Suprapubic skin (tissue), 4 donors: ENCODE measurements at places on chromosomes 1 and 21. TPM values are rescaled to one million over a fixed set of nuclear protein-coding genes. Genes with fewer than 3 reads are reported as not detected.
A peak's percentile ranks its signal among the peaks of the same experiment; 100 is the strongest.

The NEXN gene
- 3.1 TPM for total RNA-seq

The PRRX1 gene
- total RNA-seq, result 30.2 TPM

The TMCO1 gene
- total RNA-seq, result 31.4 TPM

The RNU1-1 gene
- under 0.01 TPM for total RNA-seq

The CYP4Z1 gene
- total RNA-seq, result 3.4 TPM

The C1orf210 gene
- total RNA-seq, result 4.3 TPM

The KIAA1614 gene
- 7.9 TPM for total RNA-seq

The SLFNL1 gene
- total RNA-seq, result 0.60 TPM

The NOS1AP gene
- 9.5 TPM for total RNA-seq

GRCh38 chr21:41480086-41480690 is 27.8 kb downstream of the TMPRSS2 start:
- H3K4me1 ChIP-seq, result peaks cover 4% of the 10 kb centered on the region
- H3K27ac ChIP-seq, result peak overlapping the region; percentile 28
- H3K4me3 ChIP-seq, result no peak overlapping the region
- no peak for DNase-seq

- no peak for DNase-seq
- H3K27me3 ChIP-seq, result no peaks in the 10 kb centered on the region
- H3K4me3 ChIP-seq, result no peak overlapping the region
- H3K36me3 ChIP-seq, result peaks cover 91% of the 10 kb centered on the region
- H3K27ac ChIP-seq, result no peak overlapping the region
- no peaks in the 10 kb centered on the region for H3K4me1 ChIP-seq
These were observed 15.0 kb downstream of the DHCR24 start for GRCh38 chr1:54872036-54872331.

DNA sequence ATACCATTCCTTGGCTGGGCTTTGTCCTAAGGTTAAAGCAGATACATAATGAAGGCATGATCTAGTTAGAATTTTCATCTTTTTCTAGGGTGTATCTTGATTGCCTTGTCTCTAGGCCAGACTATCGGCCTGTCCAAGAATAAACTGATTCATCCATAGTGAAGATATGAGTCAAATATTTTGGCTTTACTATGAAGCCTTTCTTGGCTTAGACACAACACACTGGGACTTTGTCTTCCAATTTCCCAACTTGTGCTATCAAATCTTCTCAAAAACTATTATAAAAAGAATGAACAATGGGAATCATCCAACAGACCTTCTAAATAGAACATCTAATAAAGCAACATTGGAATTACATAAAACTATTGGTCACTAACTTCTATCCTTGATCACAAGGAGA is 64.8 kb downstream of the WARS2 start:
- DNase-seq, result no peak
- peak overlapping the region; percentile 81 for H3K27ac ChIP-seq
- no peaks in the 10 kb centered on the region for H3K36me3 ChIP-seq
- peaks cover 5% of the 10 kb centered on the region for H3K4me1 ChIP-seq
- no peak overlapping the region for H3K4me3 ChIP-seq

GRCh38 chr21:41673071-41673470 is 93.8 kb downstream of the RIPK4 start:
- peaks cover 26% of the 10 kb centered on the region for H3K4me1 ChIP-seq
- peak; percentile 61 for DNase-seq
- H3K4me3 ChIP-seq, result no peak overlapping the region
- H3K27ac ChIP-seq, result no peak overlapping the region
- H3K27me3 ChIP-seq, result peaks cover 2% of the 10 kb centered on the region

DNA sequence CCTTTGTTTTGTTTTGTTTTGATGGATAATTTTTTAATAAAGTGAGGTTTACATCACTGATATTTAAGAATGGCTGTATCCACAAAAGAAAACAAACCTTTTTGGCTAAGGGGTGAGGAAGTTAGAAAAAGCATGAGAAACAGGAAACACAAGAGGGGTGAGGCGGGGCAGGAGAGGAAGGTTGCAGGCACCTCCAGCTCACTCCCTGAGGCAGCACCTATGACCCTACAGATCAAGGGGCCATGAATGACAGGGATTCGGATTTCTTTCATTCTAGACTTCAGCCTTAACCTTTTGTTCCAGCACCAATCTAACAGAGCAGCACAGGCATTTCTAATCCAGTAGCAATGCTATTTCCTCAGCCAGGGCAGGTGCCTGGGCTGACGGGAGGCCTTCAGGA is 4.4 kb downstream of the CLCA4 start:
- no peak overlapping the region for H3K27ac ChIP-seq
- H3K27me3 ChIP-seq, result no peaks in the 10 kb centered on the region
- DNase-seq, result no peak

- H3K27me3 ChIP-seq, result no peaks in the 10 kb centered on the region
- no peaks in the 10 kb centered on the region for H3K36me3 ChIP-seq
- H3K27ac ChIP-seq, result no peak overlapping the region
- H3K4me3 ChIP-seq, result no peak overlapping the region
These were observed 423.0 kb downstream of the RPS6KC1 start for GRCh38 chr1:213474054-213474453.

- H3K27ac ChIP-seq, result no peak overlapping the region
- no peak for DNase-seq
- no peaks in the 10 kb centered on the region for H3K27me3 ChIP-seq
- H3K36me3 ChIP-seq, result no peaks in the 10 kb centered on the region
- no peaks in the 10 kb centered on the region for H3K4me1 ChIP-seq
These were observed 14.3 kb downstream of the GPR137B start for GRCh38 chr1:236156512-236157208.

GRCh38 chr1:231396643-231397042 is 25.4 kb downstream of the EGLN1 start:
- no peak for DNase-seq
- no peaks in the 10 kb centered on the region for H3K36me3 ChIP-seq
- peaks cover 26% of the 10 kb centered on the region for H3K4me1 ChIP-seq
- no peak overlapping the region for H3K27ac ChIP-seq
- no peaks in the 10 kb centered on the region for H3K27me3 ChIP-seq
- H3K4me3 ChIP-seq, result no peak overlapping the region

- no peaks in the 10 kb centered on the region for H3K27me3 ChIP-seq
- DNase-seq, result no peak
- H3K4me1 ChIP-seq, result peaks cover 6% of the 10 kb centered on the region
- no peak overlapping the region for H3K27ac ChIP-seq
- no peak overlapping the region for H3K4me3 ChIP-seq
These were observed 35.5 kb upstream of the SCYL3 start for GRCh38 chr1:169929210-169929526.

- no peaks in the 10 kb centered on the region for H3K27me3 ChIP-seq
- H3K27ac ChIP-seq, result no peak overlapping the region
These were observed 441.6 kb downstream of the OMA1 start for GRCh38 chr1:58104960-58105359.

DNA sequence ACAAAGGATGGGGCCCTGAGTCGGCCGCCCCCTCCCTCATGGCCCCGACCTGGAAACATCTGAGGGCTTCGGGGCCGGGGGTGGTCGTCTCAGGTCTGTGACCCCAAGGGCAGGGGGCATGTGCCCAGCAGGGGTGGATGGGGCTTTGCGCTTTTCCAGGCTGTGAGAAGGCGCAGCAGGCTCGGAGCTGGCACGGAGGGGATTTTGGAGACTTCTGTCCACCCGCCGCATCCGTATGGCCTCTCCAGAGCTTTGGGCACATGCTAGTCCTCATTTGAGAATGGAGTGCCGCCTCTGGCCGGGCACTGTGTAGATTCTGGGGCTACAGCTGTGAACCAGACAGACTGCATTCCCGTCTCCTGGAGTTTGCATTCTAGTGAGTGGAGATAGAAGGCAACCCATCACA is 66.1 kb upstream of the WNT4 start:
- H3K27ac ChIP-seq, result no peak overlapping the region
- peaks cover 69% of the 10 kb centered on the region for H3K27me3 ChIP-seq
- DNase-seq, result no peak
- H3K4me1 ChIP-seq, result peaks cover 12% of the 10 kb centered on the region

- H3K4me3 ChIP-seq, result no peak overlapping the region
- no peak for DNase-seq
- H3K27ac ChIP-seq, result no peak overlapping the region
- H3K36me3 ChIP-seq, result peaks cover 33% of the 10 kb centered on the region
- H3K27me3 ChIP-seq, result no peaks in the 10 kb centered on the region
- H3K4me1 ChIP-seq, result peaks cover 91% of the 10 kb centered on the region
These were observed 9.6 kb downstream of the TAGLN2 start for GRCh38 chr1:159915571-159916241.

DNA sequence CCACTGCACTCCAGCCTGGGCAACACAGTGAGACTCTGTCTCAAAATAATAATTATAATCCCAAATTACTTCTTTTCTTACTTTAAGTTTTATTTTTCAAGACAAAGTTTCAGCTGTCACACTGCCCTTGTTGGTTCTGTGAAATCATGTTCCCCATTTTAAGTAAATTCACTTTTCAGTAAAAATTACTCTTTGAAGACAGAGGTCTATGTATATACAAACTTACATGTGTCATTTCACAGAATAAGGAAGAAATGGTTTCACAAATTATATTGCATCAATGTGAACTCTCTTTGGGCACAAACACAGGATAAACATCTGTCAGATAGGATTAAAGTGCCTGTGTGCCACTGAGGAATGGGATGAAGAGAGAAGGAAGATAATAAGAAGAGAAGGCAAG is 33.1 kb upstream of the ETS2 start:
- H3K36me3 ChIP-seq, result no peaks in the 10 kb centered on the region
- no peak for DNase-seq
- H3K4me1 ChIP-seq, result peaks cover 26% of the 10 kb centered on the region
- no peak overlapping the region for H3K4me3 ChIP-seq
- no peaks in the 10 kb centered on the region for H3K27me3 ChIP-seq
- peak overlapping the region; percentile 63 for H3K27ac ChIP-seq

- H3K4me3 ChIP-seq, result no peak overlapping the region
- no peak overlapping the region for H3K27ac ChIP-seq
- H3K27me3 ChIP-seq, result no peaks in the 10 kb centered on the region
- H3K36me3 ChIP-seq, result no peaks in the 10 kb centered on the region
- no peak for DNase-seq
- no peaks in the 10 kb centered on the region for H3K4me1 ChIP-seq
These were observed 20.6 kb downstream of the SLC30A10 start for GRCh38 chr1:219907772-219908070.
